ENCODE measurements at places on chromosomes 5 and 9.

DNA sequence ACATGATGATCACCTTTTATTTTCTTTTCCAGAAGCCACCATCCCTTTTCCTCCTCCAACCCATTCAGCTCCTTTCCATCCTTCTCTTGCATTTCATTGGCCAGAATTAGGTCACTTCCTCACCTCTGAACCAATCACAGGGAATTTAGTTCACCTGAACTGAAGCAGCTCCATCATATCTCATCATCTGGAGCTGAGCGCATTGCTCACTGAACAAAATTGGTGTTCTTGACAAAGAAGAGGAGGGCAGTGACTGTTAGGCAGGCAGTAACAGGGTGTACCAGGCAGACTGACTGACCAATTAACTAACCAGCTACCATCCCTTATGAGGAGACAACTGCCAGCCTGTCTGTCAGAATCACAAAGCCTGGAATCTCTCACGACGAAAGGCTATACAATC, 1.8 kb upstream of the ZNF354A start:
- no peak for DNase-seq

GRCh38 chr9:137688725-137689124, 69.9 kb downstream of the EHMT1 start:
- DNase-seq, result no peak

- DNase-seq, result no peak
Observed at GRCh38 chr9:137762414-137763061, 115.0 kb upstream of the CACNA1B start.

DNA sequence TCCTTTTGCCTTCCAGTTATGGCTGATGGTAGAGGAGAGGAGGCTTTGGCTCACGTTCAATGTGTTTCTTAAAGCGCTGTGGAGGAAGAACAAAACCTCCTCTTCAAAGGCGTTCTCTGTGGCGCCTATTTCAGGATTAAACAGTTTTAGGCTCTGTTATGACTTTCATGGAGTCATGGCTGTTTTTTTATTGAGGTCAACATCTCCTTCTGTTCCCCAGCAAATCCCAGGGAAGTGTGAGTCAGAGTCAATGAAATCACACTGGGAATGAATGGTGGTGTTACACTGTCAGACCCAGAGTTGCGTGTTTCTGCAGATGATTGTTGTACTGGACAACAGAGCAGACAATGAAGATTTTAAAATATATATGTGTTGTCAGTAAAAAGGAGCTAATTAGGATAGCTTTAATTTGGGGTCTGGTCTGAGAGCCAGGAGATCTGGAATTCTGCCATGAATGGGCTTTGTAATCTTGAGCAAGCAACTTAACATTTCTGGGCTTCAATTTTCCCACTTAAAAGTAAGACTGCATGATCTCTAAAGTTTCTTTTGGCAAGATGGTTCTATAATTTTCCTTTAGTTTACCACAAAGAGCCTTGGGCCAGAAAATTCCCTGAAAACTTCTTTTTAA, 240.7 kb downstream of the CSNK1G3 start:
- DNase-seq, result no peak

DNA sequence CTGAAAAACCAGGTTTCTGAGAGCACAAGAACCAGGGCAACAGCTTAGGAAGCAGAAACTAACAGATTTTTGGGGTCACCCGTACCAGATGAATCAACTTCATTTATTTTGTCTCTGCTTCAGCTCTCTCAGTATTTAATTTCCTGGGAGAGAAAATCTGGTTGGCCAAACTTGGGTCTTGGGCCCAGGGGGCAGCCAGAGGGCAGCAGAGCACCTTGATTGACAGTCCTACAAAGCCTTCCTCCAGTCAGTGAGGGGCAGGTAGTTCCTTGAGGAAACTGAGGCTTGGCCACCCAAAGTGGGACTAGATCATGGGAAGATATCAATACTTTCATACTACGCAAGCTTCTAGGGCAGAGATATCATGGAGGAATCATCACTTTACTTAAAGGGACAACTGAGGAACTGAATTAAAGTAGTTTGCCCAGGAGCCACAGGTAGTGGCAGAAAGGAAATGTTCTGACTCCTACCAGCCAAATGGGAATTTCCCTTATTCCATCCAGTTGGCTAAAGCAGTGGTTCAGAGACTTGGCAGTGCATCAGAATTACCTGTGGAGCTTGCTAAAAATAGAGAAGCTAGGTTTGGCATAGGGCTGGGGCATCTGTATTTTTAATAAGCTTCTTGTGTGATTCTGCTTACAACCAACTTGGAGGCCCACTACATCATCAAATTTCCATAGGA, 21.5 kb upstream of the ARHGAP26 start:
- DNase-seq, result peak; percentile 51

- no peak for DNase-seq
Observed at GRCh38 chr5:111119856-111120255, 27.7 kb downstream of the WDR36 start.

- no peak for DNase-seq
Observed at GRCh38 chr9:96178153-96178552, 123.8 kb downstream of the HSD17B3 start.

GRCh38 chr5:102481054-102481715, 17.6 kb downstream of the SLCO6A1 start:
- no peak for DNase-seq

GRCh38 chr5:57325678-57326397, 152.0 kb downstream of the GPBP1 start:
- DNase-seq, result no peak

- DNase-seq, result no peak
Observed at GRCh38 chr5:126477294-126478117, 54.3 kb downstream of the GRAMD2B start.

GRCh38 chr9:130352586-130353285, 87.2 kb downstream of the HMCN2 start:
- no peak for DNase-seq

DNA sequence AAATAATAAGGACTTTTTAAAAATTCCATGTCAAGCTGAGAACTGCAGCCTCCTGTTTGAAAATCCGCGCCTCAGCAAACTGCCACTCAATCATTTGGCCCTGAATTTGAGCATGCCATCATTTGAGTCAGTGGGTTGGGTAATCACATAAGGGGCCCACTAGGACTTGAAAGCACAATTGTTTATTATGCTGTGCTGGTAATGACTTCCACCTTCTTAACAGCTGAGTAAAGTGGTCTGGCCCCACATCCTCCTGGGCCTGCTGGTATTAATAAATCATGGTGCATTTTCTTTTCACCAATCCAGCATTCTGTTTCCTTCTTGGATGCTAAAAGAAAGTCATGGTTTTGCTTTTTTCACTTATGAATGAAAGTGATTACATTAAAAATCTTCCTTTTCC, 103.0 kb upstream of the CTSL start:
- no peak for DNase-seq

GRCh38 chr5:133257977-133258376, 206.2 kb downstream of the HSPA4 start:
- DNase-seq, result no peak

DNA sequence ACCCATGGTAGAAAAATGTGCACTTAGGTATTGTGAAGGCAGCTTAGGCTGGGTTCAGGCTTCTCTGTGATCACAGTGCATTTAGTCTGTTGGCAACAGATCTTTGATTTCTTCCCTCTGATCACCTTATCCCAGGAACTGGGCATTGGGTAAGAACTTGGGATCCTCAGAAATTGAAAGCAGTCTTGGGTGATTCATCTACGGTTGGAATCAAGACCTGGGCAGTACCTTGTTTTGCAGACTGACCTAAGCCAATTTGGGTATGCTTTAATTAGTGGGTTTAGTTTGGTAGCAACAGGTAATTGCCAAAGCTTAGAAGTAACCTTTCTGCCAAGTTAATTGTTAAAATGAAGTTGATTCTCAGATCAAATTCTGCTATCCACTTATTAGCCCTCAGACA, 17.8 kb downstream of the ENTREP1 start:
- no peak for DNase-seq

All from RWPE1 (cell line).